ENCODE measurements at places on chromosomes 13 and 19.

DNA sequence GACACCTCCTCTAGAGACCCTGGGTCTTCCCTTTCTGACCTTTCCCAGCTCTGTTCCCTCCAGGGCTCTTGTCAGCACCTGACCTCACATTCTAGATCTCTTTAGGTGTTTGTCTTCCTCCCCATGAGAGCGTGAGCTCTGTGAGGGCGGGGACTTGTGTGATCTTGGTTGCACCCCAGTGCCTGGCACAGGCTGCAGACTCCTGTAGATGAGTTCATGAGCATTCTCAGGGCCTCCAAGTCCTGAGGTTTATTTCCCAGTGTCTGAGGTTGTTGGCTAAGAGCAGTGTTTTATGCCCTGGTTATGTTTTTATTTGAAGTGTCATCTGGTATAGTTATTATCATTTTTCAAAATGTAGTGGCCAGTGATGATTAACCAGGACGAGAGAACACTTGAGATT is 596 bp downstream of the CEACAM4 start:
- DNase-seq: no peak

DNA sequence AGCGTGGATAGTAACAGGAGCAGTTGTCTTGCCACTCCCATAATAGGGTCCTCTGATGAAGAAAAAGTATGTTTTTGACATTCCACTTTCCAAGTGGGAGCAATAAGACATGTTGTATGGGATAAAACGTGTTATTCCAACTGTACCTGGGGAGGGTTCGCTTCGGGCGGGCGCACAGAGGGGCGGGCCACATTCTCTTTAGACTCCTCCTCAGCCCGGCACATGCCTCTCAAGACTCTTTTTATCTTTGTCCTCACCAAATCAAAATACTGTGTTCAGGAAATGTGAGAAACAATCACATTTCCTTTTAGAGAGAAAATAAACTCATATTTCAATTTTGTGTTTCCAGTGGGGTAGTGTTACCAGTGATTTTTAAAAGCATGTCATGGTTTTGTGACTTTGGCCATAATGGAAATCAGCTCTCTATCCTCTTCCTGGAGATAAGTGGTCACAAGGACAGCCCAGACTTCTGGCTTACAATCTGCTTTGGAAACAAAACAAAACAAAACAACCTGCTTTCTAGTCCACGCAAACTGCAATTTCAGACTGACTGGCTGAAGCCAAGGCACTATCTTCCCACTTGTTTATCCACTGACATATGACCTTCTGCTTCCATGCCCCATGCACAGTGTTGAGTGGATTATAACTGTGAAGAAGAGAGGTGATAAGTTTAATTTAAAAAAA is 276.1 kb downstream of the NALCN start:
- DNase-seq: no peak

- no peak for DNase-seq
These were observed 25.4 kb downstream of the LYL1 start for GRCh38 chr19:13077240-13077639.

- peak; percentile 43 for DNase-seq
These were observed 12.8 kb upstream of the ZNF682 start for GRCh38 chr19:20051841-20052768.

GRCh38 chr13:42614436-42615035 is 40.6 kb downstream of the TNFSF11 start:
- DNase-seq: no peak

DNA sequence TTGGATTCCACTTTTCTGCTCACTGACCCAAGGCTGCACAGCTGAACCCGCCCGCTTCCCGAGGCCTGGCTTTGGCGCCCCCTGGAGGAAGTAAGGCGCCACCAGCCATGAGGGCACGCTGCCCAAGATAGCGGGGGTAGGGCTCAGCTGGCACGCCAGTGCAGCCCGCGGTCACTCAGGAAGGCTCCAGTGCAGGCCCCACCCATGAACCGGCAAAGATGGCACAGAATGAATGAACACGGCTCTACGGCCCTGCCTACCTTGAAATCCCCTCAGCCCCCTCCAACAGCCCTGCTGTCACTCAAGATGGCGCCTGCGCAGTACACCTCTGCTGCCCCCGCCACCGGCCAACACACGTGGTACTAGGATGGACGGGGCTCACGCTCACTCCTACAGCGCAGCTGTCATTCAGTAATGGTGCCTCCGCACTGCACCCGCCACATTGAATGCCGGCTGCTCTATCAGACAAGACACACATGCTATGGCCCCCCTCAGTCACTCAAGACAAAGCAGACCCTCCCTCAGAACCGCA is 3.0 kb downstream of the PEG3 start:
- no peak for DNase-seq

DNA sequence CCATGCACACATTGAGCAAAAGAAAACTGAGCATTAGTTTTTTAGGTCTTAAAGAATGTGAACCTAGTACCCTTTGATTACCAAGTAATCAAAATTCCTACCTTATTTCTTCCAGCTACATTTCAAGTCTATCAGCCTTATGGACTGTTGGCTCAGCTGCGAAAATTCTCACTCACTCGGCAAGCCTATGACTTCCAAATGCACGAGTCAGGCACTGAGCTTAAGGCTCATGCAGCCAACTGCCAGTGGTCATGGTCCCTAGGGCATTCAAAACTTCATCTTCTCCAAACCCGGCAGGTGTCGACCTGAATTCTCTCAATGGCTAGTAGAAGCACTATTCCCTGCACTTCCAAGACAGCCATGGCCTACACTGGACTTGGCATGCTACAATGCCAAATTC is 41.2 kb downstream of the RUBCNL start:
- DNase-seq: no peak

All from CD8-positive, alpha-beta T cell (primary cell).